ENCODE measurements at places on chromosomes 6 and 20.
A peak's percentile ranks its signal among the peaks of the same experiment; 100 is the strongest.

GRCh38 chr6:2434912-2435311 lies 189.5 kb upstream of the GMDS start:
- H3K27ac ChIP-seq, result no peak overlapping the region
- no peaks in the 10 kb centered on the region for H3K27me3 ChIP-seq
- no peak for DNase-seq
- H3K36me3 ChIP-seq, result no peaks in the 10 kb centered on the region
- H3K4me3 ChIP-seq, result no peak overlapping the region

- H3K27me3 ChIP-seq, result no peaks in the 10 kb centered on the region
- no peaks in the 10 kb centered on the region for H3K4me1 ChIP-seq
- H3K27ac ChIP-seq, result no peak overlapping the region
- no peak overlapping the region for H3K4me3 ChIP-seq
- H3K36me3 ChIP-seq, result no peaks in the 10 kb centered on the region
Observed at GRCh38 chr6:111880181-111880888, 7.1 kb upstream of the FYN start.

- H3K36me3 ChIP-seq, result no peaks in the 10 kb centered on the region
- DNase-seq, result peak; percentile 9
- H3K4me1 ChIP-seq, result no peaks in the 10 kb centered on the region
- peaks cover 24% of the 10 kb centered on the region for H3K27me3 ChIP-seq
Observed at GRCh38 chr6:40999569-40999968, 39.5 kb downstream of the UNC5CL start.

DNA sequence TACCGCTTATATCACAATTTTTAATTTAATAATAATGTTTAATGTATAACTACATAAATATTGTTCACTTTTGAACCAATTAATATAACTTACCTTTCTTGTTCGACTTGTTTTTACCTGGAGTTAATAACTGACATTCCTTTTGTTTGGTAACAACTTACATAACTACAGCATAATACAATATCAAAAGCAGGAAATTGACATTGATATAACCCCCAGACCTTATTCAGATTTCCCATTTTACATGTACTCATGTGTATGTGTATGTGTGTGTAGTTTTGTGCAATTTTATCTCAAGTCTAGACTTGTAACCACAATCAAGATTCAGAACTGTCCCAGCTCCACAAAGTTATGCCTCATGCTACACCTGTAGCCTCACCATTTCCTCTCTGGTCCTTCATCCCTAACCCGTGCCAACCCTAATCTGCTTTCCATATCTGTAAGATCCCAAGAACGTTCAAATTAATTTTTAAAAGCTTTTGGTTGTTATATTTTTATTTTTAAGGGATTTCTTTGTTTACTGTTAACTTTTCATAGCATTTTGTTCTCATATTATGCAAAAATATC lies 190.6 kb downstream of the MANEA start:
- no peak for DNase-seq
- H3K4me1 ChIP-seq, result no peaks in the 10 kb centered on the region
- no peak overlapping the region for H3K27ac ChIP-seq
- H3K27me3 ChIP-seq, result no peaks in the 10 kb centered on the region
- no peak overlapping the region for H3K4me3 ChIP-seq

GRCh38 chr20:44776980-44777379 lies 31.3 kb downstream of the KCNK15 start:
- DNase-seq, result peak; percentile 6

DNA sequence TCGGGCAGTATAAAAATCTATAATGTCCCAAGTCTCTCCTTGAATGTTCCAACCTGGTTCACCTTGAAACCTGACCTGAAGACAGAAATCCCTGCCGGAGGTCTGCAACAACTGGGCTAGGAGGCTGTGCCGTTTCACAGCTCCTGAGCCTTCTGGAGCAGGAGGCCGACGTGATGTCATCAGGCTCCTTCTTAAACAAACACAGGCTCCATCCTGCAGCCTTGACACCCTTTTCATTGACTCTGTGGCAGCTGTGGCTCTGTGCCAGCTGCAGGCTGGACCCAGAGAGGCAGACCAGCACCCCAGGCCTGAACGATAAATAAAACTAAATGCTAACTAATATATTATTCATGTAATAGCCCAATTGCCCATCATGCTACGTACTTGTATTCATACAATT lies 483.9 kb downstream of the CD83 start:
- H3K36me3 ChIP-seq, result no peaks in the 10 kb centered on the region
- no peaks in the 10 kb centered on the region for H3K27me3 ChIP-seq
- peaks cover 18% of the 10 kb centered on the region for H3K4me1 ChIP-seq
- H3K27ac ChIP-seq, result no peak overlapping the region

- no peak overlapping the region for H3K27ac ChIP-seq
- H3K4me1 ChIP-seq, result peaks cover 24% of the 10 kb centered on the region
- peaks cover 2% of the 10 kb centered on the region for H3K36me3 ChIP-seq
- H3K4me3 ChIP-seq, result no peak overlapping the region
- no peaks in the 10 kb centered on the region for H3K27me3 ChIP-seq
Observed at GRCh38 chr20:49661560-49662329, 51.9 kb downstream of the B4GALT5 start.

- H3K27me3 ChIP-seq, result peaks cover 22% of the 10 kb centered on the region
- no peaks in the 10 kb centered on the region for H3K36me3 ChIP-seq
- no peak for DNase-seq
- no peak overlapping the region for H3K4me3 ChIP-seq
- peaks cover 2% of the 10 kb centered on the region for H3K4me1 ChIP-seq
Observed at GRCh38 chr6:70310063-70310694, 7.3 kb upstream of the COL9A1 start.

DNA sequence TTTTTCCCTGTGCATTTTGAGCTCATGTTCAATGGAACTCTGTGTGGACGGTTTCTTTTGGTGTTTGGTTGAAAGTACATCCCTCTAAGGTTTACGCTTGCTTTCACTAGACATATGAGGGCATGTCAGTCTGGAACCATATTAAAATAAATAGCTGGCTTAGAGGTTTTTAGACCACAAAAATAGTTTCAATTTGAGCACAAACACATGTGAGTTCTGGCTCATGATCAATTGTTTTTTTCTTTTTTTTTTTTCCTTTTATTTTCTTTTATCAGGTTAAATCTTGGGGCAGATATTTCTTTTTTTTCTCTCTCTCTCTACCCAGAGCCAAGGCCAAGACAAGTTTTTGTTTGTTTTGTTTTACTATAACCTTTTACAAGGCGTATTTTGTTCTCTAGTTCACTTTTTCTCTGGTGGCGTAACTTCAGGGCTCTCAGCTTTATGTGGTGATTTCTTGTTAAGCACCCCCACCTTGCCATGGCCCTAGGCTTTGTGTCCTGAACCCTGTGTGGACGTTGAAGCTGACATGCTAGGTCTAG lies 92.9 kb downstream of the SHLD1 start:
- no peaks in the 10 kb centered on the region for H3K36me3 ChIP-seq
- no peak for DNase-seq
- peak overlapping the region; percentile 2 for H3K4me3 ChIP-seq
- H3K27ac ChIP-seq, result peak overlapping the region; percentile 61
- no peaks in the 10 kb centered on the region for H3K27me3 ChIP-seq

GRCh38 chr6:127564761-127565160 lies 12.2 kb upstream of the C6orf58 start:
- H3K4me3 ChIP-seq, result no peak overlapping the region
- H3K4me1 ChIP-seq, result no peaks in the 10 kb centered on the region
- H3K27me3 ChIP-seq, result peaks cover 7% of the 10 kb centered on the region
- no peaks in the 10 kb centered on the region for H3K36me3 ChIP-seq

DNA sequence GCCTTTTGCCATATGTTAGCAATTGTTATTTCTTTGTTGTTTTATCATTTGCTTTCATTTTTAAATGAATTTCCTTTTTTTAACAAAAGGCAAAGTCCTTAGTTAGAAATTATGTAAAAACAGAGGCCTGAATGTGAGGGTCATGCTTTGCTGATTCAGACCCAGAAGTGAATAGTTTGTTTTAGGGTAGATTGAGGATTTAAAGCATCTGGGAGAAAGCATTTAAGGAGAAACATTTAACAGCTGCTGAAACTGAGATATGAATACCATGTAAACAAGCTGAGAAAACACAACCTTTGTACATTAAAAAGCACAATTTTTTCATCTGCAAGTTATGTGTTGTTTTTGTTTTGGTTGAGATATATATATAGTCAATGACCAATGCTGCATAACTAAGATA lies 8.0 kb downstream of the HTR1B start:
- H3K27me3 ChIP-seq, result peaks cover 18% of the 10 kb centered on the region
- no peak for DNase-seq
- no peak overlapping the region for H3K27ac ChIP-seq
- no peaks in the 10 kb centered on the region for H3K4me1 ChIP-seq
- H3K4me3 ChIP-seq, result no peak overlapping the region

DNA sequence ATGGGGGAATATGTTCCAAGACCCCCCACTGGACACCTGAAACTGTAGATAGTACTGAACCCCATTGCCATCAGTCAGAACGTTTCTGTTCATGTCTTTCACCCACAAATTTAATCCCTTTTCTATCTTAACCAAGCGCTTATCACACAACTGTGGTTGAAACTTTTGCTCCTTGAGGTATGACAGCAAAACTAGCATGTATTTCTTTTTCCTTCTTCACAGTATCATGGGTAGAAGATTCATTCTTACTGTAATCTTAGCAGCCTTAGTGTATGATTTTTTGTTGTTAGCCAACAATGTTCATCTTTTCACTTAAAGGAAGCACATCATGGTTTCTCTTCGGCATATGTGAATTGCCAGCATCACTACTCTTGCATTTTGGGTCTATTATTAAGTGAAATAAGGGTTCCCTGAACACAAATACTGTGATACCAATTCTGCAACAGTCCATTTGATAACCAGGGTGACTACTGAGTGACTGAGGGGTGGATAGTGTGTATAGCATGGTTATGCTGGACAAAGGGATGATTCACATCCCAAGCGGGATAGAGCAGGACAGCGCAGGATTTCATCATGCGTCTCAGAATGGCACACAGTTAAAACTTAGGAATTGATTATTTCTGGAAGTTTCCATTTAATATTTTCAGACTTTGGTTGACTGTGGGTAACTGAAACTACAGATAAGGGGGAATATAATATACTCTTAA lies 41.8 kb downstream of the KCNS1 start:
- no peaks in the 10 kb centered on the region for H3K27me3 ChIP-seq
- H3K27ac ChIP-seq, result peak overlapping the region; percentile 74
- DNase-seq, result no peak
- H3K36me3 ChIP-seq, result peaks cover 62% of the 10 kb centered on the region
- peaks cover 80% of the 10 kb centered on the region for H3K4me1 ChIP-seq

GRCh38 chr6:27879837-27880236 lies 32.4 kb downstream of the OR2B2 start:
- H3K27me3 ChIP-seq, result no peaks in the 10 kb centered on the region
- no peaks in the 10 kb centered on the region for H3K36me3 ChIP-seq
- no peak for DNase-seq

GRCh38 chr6:146847426-146847825 lies 248.7 kb downstream of the ADGB start:
- peaks cover 5% of the 10 kb centered on the region for H3K27me3 ChIP-seq
- H3K27ac ChIP-seq, result no peak overlapping the region

- no peak overlapping the region for H3K27ac ChIP-seq
- H3K4me3 ChIP-seq, result no peak overlapping the region
- no peak for DNase-seq
- no peaks in the 10 kb centered on the region for H3K27me3 ChIP-seq
- peaks cover 4% of the 10 kb centered on the region for H3K4me1 ChIP-seq
Observed at GRCh38 chr6:34324738-34325444, 67.6 kb downstream of the NUDT3 start.

DNA sequence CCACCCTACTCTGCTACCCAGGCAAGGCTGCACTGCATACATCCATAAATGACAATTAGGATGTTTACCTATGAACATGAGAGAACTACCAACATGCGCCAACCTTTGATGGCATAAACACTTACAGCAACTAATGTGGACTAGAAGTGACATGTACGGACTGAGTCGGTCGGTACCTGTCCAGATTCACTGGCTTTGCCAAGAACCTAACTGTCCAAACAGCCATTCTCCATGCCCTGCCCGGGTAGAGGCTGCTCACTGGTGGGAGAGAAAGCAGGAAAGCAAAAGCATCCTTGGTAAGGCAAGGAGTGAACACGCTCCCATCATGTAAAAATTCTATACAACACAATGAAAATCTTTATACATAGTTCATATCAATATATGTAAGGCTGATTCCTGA lies 30.0 kb downstream of the SYNDIG1 start:
- H3K27me3 ChIP-seq, result no peaks in the 10 kb centered on the region
- H3K4me1 ChIP-seq, result no peaks in the 10 kb centered on the region
- DNase-seq, result no peak
- H3K27ac ChIP-seq, result no peak overlapping the region

DNA sequence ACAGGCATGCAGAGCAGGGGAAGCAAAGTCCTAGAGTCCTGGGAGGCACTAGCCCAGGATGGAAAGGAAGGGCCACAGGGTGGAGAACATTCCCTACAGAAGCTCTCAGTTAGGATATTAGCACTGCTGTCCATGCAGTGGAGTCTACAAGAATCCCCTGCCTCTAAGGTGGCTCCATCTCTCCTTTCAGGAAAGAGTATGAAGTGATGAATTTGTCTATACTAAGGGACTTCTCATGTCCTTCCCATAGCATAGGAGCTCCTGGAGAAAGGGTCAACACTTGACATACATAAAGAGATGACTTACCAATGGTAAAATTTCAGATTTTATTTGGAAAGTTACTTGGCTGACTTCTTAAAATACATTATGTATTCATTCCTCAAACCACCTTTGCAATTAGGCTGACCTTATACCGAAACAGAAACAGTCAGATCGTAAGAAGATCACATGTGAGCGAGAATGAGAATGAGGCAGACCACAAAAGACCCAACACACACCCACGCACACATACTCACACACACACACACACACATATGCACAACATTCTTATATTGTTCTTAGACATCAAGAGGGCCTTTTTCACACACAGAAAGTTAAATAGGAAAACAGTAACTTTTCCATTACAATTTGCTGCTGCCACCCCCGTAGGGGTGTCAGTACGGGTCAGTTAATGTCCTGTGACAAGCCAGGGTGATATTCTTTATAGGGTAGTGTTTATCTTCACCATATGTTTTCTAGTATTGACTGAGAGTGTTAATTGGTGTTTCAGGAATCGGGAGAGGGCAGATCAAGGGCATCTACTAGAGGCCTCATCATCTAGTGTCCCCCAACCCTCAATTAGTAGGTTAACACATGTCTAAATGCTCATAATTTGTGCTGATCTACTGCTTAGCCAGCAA lies 159.4 kb downstream of the FAXC start:
- no peak overlapping the region for H3K27ac ChIP-seq
- no peaks in the 10 kb centered on the region for H3K36me3 ChIP-seq

DNA sequence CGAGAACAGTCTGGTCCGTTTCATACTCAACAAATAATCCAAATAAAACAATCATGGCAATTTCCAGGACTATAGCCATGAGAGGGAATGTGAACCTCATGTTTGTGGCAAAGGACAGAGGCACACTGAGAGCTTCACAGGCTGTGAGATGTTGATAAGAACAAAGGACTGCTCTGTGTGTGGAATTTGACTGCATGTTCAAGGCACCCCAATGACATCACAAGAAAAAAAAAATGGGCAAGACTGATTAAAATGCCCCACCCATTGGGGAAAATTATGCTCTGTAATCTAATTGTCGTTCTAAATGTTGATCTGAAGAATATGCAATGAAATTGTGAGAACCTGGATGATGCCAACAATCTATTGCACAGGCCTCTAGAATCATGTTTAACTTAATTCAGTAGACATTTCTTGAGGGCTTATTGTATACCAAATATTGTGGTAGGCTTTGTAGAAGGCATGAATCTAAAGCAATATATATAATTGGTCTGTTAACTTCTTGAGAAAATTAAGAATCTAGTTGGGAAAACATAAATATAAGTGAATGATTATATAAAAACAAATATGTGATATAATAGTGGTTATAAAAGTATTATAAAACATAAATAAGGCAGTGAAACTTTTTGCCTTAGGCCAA lies at the start of gene RHAG:
Gene RHAG, minus strand, starts transcription at position 127 of the 637 bp plus-strand sequence. Its CDS starts 27 bp downstream, at position 100.
- DNase-seq, result no peak
- H3K36me3 ChIP-seq, result no peaks in the 10 kb centered on the region
- H3K27me3 ChIP-seq, result no peaks in the 10 kb centered on the region
- no peak within 1 kb of the TSS for H3K27ac ChIP-seq
